Suprapubic skin (tissue), 4 donors: ENCODE measurements at places on chromosomes 11 and 22. TPM values are rescaled to one million over a fixed set of nuclear protein-coding genes. Genes with fewer than 3 reads are reported as not detected.
A peak's percentile ranks its signal among the peaks of the same experiment; 100 is the strongest.

- DNase-seq: no peak
Measured at GRCh38 chr22:41106122-41106968, 14.0 kb downstream of the EP300 start.

- no peak for DNase-seq
Measured at GRCh38 chr11:3781423-3781822, 15.9 kb downstream of the NUP98 start.

GAS2L1 gene
- 94.8 TPM for total RNA-seq

C22orf42 gene
- not detected for total RNA-seq

GRCh38 chr22:41818011-41818410 is 14.9 kb upstream of the SREBF2 start:
- DNase-seq: no peak

CD3G gene
- total RNA-seq: 1.2 TPM

- no peak for DNase-seq
Measured at GRCh38 chr11:23284631-23285030, 424.4 kb upstream of the CCDC179 start.

DNA sequence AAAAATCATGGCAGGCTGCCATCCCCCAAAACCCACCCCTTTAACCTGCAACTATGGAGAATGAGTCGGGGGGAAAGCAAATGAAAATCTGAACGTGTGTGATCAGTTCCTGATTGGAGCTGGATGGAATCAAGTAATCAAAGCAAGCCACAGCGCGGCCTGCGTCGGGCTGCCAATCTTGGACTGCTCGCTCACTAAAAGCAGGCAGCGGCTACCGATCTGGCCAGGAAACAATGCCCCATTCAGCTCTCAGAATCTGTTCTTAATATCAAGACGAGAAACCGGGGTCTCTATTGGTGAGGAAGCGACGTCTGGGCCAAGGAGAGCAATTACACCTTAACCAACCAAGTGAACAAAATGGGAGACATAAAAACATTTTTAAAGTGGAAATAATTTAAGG is 472.2 kb downstream of the SOX6 start:
- no peak for DNase-seq

DNA sequence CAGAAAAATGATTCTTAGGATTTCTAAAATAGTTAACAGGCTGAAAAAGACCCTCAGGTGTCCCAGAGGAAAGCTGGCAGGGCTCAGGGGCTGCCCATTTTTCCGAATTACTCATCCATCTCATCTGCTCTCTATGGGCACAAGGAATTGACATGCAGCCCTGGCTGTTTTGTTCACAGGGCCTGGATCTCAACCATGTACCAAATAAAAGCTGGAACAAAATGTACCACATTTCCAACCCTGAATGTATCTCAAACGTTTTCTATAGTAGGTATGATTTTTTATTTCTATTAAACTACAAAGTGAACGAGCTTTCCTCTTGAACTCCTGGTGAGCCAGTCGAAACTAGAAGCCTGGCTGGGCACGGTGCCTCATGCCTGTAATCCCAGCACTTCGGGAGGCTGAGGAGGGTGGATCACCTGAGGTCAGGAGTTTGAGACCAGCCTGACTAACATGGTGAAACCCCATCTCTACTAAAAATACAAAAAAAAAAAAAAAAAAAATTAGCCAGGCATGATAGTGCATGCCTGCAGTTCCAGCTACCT is 43.8 kb upstream of the RASD2 start:
- DNase-seq: no peak

DNA sequence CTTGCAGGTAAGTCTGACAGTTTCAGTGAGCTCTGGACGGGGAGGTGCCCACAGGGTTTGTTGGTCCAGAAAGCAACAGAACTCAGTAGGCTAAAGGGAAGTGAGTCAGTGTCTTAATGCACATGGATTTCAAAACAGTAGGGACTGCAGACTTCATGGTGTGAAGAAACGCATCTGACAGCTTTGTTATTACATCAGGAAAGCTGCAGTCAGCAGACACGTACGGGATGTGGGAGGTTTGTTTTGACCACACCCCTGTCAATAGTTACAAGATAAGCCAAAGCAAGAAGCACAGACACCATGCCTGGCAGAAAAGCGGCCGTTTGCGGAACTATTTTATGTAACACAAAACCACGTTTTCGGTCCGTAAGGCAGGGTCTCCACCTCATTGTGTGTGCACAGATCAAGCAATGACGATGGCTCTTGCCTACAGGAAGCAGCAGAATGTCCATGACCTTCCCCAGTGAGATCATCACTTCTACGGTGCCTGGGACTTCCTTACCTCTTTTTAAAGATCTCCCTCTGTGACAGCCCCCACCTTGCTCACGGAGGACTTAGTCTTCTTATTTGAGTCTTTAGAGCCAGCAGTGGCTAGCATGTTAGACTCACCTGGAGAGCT is 58.2 kb upstream of the FTH1 start:
- DNase-seq: peak; percentile 92

DNA sequence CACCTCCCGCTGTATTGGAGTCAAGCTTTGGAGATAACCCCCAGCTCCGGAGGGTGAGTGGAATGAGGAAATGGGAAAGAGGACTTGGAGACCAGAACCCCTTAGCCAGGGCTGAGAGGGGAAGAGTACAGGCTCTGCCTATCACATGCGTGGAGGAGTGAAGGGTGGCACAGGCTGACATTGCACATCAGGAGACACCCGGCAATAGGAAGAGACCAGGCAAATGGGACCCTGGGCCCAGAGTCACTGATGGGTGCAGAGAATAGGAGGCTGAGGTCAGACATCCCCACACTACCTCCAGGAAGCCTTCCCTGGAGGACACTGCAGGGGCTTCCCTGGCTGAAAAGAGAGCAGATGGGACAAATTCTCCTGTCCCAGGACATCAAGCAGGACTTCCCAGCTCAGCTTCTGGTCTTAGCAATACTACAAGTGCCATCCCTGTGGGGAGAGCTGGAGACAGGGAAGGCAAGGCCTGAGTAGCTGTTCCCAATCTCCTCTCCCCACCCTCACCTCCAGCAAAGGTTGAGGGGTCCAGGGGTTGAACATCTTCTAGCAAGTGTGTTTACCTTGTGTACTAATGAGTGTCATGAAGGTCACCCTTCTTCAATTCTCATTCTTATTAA is 160.7 kb downstream of the BUD13 start:
- no peak for DNase-seq

- peak; percentile 88 for DNase-seq
Measured at GRCh38 chr11:102111011-102111786, 952 bp downstream of the YAP1 start.

DNA sequence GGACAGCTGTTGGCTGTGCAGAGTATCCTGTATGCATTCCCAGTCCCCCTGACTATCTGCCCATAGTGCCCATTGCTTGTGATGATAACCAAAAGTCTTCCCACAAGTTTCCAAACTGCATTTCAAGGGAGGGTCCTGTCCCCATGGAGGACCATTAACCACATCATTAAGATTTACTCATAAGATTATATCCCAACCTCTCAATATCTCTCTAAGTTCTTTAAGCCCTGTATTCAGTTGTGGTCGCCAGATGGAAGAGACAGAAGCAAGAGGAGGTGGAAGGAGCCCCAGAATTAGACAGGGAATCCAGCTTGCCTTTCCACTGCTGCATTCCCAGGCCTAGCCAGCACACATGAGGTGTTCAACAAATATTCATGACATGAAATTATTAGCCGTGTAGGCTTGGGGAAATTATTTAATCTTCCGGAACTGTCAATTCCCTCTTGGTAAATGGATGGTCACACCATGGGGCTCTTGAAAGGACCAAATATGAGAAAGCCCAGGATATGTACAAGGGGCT is 42.6 kb upstream of the TIMP3 start:
- DNase-seq: no peak

KRTAP5-11 gene
- total RNA-seq: 7.3 TPM

DNA sequence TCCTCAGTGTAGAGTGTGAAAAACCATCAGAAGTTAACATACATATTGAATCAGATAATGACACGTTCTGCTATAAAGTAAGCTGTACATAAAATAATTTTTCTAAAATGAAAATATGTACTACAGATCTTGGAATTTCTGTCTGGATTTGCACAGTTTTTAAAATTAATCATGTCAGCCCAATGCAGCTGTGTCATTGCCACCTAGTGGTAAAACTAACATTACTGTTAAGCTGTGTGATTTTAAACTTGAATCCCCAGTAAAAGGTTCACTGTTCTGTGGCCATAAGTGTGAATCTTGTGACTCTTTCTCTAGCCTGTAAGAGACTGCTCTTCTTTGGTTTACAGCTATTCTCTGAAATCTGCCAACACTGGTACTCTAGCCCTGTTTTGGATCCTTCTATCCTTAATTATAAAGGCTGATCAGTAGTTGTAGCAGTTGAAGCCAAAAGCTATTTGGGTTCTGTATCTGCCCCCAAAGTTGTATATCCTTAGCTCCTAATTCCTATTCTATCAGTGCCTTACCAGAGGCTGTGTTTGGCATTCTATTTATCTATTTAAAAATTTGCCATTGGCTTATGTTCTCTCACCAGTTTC is 4.0 kb downstream of the JRKL start:
- no peak for DNase-seq

POU2AF1 gene
- total RNA-seq: not detected

SMIM35 gene
- not detected for total RNA-seq

- peak; percentile 33 for DNase-seq
Measured at GRCh38 chr22:49210606-49211005, 617.1 kb downstream of the BRD1 start.

- no peak for DNase-seq
Measured at GRCh38 chr11:15346907-15347306, 232.2 kb downstream of the INSC start.

OR52I2 gene
- not detected for total RNA-seq

OR8B12 gene
- total RNA-seq: not detected

SLC17A6 gene
- total RNA-seq: not detected

DNA sequence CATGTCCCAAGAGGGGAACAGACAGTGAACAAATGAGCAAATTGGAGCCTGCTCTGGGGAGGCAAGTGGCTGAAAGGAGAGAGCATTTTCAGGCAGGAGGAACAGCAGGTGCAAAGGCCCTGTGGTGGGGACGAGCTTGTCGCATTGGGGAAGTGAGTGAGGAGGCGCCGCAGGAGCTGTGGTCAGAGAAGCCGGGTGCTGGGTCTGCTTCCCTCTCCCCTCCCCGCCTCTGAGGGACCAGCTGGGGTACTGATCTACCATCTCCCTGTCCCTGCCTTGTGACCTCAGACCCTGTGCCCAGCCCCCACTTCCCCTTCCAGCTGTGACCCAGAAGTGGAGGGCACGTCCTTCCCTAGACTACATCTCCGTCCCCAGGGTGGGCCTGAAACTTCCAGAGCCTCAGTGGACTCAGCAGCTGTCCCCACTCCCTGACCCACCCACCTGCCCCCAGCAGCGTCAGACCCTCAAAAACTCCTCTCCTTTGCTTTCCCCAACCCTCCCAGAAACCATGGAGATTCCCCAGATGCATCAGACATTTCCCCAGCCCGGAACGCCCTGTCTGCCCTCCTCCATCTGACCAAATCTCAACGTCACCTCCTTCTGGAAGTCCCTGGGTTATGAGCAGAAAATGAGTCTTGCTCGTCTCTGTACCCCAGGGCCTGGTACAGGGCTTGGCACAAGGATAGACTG is 19.7 kb upstream of the PDGFB start:
- no peak for DNase-seq

GRCh38 chr11:57483562-57483918 is 23.2 kb downstream of the RTN4RL2 start:
- no peak for DNase-seq

OR8G1 gene
- not detected for total RNA-seq

- DNase-seq: no peak
Measured at GRCh38 chr11:74966651-74967050, 17.6 kb downstream of the SPCS2 start.
